8988T (cell line): ENCODE measurements at places on chromosomes 3 and 15.

- no peak for DNase-seq
These were observed 3.9 kb upstream of the FSIP1 start for GRCh38 chr15:39786447-39787056.

GRCh38 chr3:173938616-173939015 is 541.1 kb downstream of the NLGN1 start:
- no peak for DNase-seq

GRCh38 chr15:39510001-39510701 is 70.7 kb upstream of the THBS1 start:
- DNase-seq = no peak

GRCh38 chr15:97902140-97902780 is 58.2 kb upstream of the ARRDC4 start:
- no peak for DNase-seq

GRCh38 chr3:28598165-28598564 is 249.5 kb upstream of the AZI2 start:
- no peak for DNase-seq

GRCh38 chr3:11220230-11220629 is 52.0 kb upstream of the ATG7 start:
- DNase-seq = no peak

GRCh38 chr3:94787066-94787465 is 724.2 kb downstream of the NSUN3 start:
- no peak for DNase-seq

DNA sequence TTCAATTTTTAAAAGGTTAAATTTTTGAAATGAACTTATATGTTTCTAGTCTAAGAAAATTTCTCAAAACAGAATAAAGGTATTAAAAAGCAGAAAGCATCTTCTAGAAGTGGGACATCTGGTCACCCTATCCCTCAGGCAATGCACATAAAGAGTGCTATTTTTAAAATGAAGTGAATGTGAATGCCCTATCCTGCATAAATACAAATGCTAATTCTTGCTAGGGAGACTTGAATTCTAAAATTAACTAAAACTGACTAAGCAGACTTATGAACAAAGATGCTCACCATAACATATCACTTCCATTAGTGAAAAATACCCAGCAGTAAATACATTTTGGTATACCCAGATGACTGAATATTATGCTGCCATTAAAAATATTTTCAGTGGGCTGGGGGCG is 11.7 kb downstream of the MYO5A start:
- DNase-seq = no peak

- no peak for DNase-seq
These were observed 29.2 kb upstream of the PLSCR5 start for GRCh38 chr3:146634346-146634745.

DNA sequence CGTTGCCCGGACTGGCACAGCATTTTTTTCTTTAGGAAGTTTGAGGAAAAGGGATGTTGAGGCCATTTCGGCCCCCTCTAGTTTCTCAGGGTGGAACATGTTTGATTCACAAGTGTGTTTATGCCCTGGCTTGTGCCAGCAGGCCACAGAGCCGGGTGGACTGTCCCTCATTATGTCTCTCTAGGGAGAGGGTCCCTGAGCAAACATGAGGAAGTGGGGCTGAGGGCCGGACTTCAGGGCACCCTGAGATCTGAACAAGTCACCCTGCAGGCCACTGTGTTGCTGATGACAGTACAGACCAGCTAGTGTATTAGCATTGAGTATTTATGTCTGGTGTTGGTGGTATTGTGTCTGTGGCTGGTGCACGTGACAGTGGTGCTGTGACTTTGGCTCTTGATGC is 34.9 kb downstream of the RNU5B-1 start:
- DNase-seq = no peak

GRCh38 chr3:139695007-139695406 is 17.2 kb upstream of the NMNAT3 start:
- no peak for DNase-seq

DNA sequence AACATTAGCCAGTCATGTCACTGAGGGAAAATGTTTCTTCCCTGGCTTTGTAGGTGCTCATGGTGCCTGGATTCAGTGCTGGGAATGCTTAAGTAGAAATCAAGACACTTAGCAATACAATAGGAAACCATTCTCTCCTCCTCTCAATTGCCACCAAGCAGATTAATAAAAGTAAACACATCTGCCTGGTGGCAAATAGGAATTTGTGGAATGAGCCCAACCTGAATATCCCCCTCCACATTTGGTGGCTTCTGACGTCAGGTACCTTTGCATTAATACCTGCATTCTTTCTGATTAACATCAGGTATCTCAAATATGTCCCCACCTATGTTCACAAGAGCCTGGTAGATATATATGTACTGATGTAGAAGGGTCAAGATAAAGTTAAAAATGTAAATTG is 42.7 kb downstream of the PPP2R3A start:
- DNase-seq = no peak

- no peak for DNase-seq
These were observed 14.4 kb downstream of the NGLY1 start for GRCh38 chr3:25768851-25769250.

GRCh38 chr15:60591496-60592370 is 112.8 kb upstream of the ICE2 start:
- DNase-seq = peak; percentile 39

DNA sequence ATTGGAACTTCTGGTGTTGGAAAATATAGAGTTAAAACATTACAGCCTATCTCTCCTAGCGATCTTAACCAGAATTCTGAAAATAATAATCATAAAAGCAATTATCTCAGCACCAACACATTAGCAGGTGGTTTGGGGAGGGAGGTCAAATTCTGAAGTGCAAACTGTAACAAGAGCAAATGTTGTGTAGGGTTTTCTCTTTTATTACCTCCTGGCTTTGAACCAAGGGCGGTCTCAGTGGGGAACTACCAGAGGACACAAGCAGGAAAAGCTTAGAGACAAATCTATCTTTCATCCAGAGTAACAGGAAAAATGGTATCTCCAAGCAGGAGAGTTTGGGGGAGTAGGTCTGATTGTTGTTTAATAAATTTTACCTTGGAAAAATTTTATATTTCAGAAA is 5.5 kb upstream of the ARRDC4 start:
- DNase-seq = no peak

DNA sequence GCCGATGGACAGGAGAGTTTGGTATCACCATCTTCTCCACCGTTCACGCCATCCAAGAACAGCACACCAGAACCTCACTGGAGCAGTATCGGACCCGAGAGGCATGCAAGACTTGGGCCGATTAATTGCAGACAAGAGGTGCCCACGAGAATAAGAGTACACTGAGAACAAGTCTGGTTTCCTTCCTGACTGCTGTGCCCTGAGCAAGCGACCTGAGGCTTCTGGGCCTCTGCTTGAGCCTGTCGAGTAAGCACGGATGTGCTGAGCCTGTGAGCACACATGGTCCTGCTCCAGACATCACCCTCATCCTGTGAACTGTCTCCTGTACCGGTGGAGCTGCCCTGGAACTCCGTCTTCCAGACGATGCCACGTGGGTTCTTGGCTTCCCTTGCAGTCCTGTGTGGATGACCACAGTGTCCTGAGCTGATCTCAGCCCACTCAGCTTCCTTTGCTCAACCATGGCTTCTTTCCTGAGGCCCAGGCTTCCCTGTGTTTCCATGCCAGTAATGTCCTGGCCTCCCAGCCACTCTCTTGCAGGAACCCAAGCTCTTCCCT is 34.3 kb upstream of the SNRPA1 start:
- no peak for DNase-seq

- no peak for DNase-seq
These were observed 287.3 kb upstream of the MME start for GRCh38 chr3:154792828-154793227.

DNA sequence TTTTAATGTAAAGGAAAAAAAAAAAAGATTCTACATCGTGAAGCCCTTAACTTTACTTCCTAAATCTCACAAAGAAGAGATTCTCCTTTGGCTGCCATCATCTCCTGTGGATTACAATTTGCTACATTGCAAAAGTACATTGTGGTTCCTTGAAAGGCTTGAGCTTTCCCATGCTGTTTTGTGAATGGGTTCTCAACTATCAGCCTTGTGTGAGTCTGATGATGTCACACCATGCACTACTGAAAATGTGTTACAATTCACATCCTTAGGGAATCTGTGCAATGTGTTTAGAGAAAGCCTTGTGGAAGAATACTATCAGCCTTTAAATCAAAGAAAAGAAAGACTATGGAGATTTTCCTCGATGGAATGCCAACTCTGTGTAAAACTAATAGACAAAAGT is 510.0 kb upstream of the ALCAM start:
- DNase-seq = no peak

GRCh38 chr3:124699686-124700396 is 30.4 kb upstream of the UMPS start:
- DNase-seq = no peak

DNA sequence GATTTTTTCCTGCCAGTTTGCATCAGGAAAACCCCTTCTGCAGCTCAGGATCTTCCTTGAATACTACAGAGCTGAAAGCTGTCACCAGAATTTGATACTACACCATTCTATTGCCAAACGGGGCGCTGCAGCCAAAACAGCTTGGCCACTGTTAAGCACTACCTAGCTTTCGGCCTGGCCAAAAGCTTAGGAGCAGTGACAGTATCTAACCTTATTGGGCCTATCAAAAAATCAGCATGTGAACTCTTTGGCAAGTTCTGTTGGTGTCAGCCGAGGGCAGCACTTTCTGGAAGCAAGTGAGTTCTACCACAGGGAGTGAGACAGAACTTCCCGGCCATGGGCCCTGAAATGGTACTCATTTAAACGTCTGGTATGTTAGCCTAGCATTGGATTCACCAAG is 16.1 kb upstream of the GYG1 start:
- no peak for DNase-seq

GRCh38 chr3:160150525-160150924 is 74.7 kb upstream of the C3orf80 start:
- no peak for DNase-seq

GRCh38 chr15:49664716-49665115 is 43.9 kb downstream of the DTWD1 start:
- DNase-seq = no peak

- peak; percentile 74 for DNase-seq
These were observed at the start of gene ZKSCAN7 for GRCh38 chr3:44554626-44555592. ZKSCAN7 (plus strand) TSS chr3:44555193; CDS start chr3:44557048, 1,855 bp downstream.

DNA sequence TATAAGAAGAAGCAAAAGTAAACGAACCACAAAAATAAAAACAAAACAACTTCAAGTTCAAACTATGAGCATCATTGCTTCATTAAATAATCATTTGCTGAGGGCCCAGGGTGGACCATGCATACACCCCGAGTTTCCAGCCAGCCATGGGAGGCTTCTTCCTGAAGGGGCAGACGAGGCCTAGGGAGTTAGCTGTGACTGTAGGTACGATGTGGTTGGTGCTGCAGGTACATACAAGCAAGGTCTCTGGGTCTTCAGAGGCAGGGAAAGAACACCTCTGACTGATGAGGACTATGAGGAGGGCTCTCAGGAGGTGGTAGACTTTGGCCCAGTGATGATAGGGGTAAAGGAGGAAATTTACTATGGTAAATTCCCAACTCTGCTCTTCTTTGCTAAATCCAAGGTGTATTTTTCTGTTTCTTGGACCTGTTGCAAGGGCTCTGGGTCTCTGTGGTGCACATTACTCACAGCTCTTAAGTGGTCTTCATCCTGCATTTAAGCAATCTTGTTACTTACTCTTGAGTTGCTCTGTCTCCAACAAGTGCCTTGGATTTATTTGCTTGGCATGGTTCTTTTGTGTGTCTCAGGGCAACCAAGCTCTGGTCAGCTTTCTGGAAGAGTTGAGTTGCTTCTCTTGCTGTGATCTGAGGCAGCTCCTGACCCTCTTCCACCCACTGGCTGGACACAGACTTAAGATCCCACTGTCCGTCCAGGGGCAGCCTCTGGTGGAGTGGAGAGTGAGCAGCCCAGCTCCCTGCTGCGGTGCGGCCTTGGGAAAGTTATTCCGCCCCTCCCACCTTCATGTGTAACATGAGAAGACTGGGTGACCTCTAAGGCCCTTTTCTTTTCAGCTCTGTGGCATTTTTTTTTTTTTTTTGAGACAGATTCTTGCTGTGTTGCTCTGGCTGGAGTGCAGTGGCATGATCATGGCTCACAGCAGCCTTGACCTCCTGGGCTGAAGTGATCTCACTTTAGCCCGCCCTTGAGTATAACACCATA is 56.1 kb upstream of the KIF23 start:
- DNase-seq = no peak

DNA sequence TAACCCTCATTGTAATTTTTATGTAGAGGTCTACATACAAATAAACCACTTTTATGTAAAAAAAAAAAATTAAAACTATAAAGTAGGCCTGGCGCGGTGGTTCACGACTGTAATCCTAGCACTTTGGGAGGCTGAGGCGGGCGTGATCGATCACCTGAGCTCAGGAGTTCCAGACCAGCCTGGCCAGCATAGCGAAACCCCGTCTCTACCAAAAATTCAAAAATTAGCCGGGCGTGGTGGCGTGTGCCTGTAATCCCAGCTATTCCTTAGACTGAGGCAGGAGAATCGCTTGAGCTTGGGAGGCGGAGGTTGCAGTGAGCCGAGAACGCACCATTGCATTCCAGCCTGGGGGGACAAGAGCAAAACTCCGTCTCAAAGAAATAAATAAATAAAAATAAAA is 766 bp upstream of the SLC12A6 start:
- no peak for DNase-seq

- DNase-seq = no peak
These were observed 113.1 kb downstream of the ATG7 start for GRCh38 chr3:11385326-11385725.

GRCh38 chr3:131794766-131795388 is 239.9 kb downstream of the CPNE4 start:
- no peak for DNase-seq

- DNase-seq = no peak
These were observed 83.9 kb downstream of the CD47 start for GRCh38 chr3:108006881-108007331.

GRCh38 chr3:132573797-132574211 is 23.3 kb upstream of the ACKR4 start:
- no peak for DNase-seq

DNA sequence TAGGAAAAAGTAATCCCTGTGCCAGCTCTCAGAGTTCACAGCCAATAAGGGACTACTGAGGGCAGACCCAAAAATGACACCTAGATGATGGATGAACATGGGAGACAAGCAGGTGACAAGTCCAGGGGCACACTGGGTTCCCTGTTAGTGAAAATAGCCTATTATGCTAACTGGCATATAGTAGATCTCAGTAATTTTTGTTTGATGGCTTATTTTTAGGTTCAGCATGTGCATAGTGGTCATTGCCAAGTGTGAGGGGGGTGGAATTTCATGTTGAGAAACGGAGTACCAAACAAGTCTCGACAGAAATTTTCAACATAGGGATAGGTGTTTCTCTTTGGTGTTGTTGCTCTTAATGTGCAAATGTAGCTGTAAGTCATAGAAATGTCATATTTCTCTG is 6.4 kb upstream of the ITGB5 start:
- DNase-seq = no peak

- no peak for DNase-seq
These were observed 47.6 kb downstream of the TMCC1 start for GRCh38 chr3:129845956-129846355.

GRCh38 chr3:156518726-156519125 is 36.2 kb downstream of the SSR3 start:
- no peak for DNase-seq

DNA sequence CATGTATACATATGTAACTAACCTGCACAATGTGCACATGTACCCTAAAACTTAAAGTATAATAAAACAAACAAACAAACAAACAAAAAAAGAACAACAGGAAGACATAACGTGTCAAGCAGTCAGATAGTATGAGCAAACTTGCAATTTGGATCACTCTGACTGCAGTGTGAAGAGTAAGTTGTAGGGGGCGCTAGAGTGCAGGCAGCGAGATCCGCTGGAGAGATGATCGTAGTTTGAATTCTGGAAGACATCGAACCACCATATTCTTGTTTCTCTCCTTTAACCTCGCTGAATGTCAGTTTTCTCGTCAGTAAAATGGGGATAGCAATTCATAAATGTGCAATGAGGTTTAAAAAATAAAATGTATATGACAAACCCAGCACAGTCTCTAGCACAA is 165.2 kb upstream of the LMCD1 start:
- no peak for DNase-seq
